ENCODE measurements at places on chromosomes 5 and 9.

GRCh38 chr9:89051421-89052025 lies 60.3 kb downstream of the S1PR3 start:
- DNase-seq: no peak

DNA sequence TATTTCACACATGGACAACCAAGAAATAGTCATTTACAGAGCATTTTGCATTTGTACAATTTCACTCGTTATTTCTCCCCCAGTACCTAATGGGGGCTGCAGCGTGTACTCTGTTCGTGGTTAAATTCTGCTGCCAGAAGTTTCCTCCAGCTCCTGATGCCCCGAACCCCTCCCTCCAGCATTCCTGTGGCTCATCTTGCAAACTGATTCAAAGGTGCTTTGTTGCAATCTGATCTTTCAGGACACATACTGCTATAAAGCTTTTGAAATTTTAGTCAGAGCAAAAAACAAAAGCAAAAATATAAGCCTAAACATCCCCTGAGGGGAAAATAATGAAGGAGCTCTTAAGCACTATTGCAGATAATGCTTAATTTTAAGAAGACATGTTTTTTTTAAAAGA lies 27.7 kb downstream of the UBLCP1 start:
- no peak for DNase-seq

DNA sequence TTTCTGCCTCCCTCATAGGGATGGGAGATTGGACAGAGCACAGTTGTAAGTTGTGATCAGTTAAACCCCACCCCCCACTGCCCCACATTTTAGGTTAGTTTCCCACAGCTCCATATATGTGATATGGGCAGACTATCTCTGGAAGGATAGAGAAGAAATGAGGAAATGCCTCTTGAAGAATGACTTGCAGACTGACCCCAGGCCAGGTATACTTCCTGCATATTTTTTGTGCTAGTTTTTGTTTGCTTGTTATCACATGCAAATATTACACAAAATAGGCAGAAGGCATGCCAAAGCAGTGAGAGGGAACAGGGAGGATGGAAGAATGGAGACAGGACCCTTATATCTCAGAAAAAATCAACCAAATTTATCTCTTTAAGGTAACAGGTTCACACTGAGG lies 10.1 kb upstream of the GLRX start:
- DNase-seq: no peak

DNA sequence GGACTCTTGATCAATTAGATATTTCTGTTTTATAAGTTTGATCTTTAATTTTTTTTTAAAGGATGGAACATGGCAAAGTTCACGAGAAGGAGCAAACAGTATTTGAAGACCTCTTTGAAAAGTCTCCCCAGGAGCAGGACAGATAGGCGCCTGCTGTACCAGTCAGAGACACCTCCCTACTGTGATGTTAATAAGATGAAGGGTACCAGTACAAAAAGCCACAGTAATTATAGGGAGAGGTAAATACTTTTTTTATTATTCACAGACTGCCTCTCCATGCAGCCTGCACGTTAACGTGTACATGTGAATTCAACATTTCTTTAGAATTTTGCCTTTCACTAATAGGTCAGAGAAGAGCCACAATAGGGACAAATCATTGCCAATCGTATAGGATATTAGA lies 146.5 kb upstream of the CDH6 start:
- no peak for DNase-seq

DNA sequence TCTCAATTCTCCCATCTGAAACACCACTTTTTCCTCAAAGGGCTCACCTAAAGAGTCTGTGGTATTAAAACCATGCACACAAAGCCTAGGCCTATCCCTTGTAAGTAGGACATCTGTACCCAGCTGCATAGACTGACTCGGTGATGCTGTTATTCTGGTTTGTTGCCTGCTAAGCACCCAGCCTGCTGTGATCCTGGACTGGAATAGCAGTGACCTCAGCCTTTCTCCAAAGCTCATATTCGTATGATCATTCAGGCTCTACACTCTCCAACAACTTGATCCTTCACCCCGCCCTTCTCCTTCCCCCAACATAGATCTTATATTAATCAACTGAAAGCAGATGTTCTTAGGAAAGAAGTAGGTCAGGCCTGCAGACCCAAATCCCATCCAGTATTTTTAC lies 81.4 kb upstream of the WWC1 start:
- DNase-seq: no peak

GRCh38 chr5:139399501-139400121 lies 4.3 kb downstream of the SPATA24 start:
- no peak for DNase-seq

GRCh38 chr5:168592014-168592368 lies 12.8 kb upstream of the PANK3 start:
- DNase-seq: no peak

DNA sequence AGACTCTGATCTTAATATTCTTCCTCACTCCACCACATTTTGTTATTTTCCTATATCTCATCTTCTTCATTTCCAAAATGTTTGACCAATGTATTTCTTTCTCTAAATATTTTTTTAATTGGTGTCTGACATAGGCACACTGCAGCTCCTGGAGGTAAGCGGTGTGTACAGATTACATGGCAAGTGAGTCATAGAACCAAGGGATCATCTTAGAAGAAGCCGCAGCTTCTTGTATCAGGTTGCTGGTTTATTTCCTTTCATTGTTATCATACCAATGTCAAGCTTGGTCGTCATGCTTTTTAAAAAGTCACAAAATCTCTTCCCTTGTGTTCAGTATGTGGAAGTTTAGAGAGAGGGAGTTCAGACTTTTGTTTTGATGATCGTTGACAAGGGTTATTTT lies 526.1 kb upstream of the CDH18 start:
- no peak for DNase-seq

- DNase-seq: no peak
Measured at GRCh38 chr5:168291964-168292785, 730 bp downstream of the WWC1 start.

- no peak for DNase-seq
Measured at GRCh38 chr9:108903420-108904103, 30.4 kb downstream of the ELP1 start.

Data from kidney glomerular epithelial cell (primary cell).